ENCODE measurements at places on chromosomes 13 and 19.

DNA sequence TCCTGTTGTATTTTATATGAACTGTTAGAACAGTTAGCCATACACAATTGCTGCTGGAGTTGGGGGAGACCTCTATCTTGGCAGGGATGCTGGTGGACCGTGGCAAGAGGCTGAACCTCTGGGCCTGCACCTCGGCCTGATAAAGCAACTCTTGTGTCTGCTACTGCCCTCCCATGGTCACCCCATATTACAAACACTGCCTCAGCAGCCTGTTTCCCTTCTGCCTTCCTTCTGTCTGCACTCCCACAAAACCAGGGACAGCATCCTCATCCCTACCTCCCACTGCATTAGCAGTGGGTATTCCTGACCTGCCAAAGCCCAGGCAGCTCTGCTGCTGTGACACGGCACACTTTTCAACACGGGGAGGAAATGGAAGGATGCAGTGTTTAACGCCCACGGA lies 456.4 kb downstream of the FGF14 start:
- no peak for DNase-seq

- no peak for DNase-seq
These were observed 48.6 kb downstream of the SCEL start for GRCh38 chr13:77584106-77584505.

GRCh38 chr19:1618157-1619093 lies 13.2 kb upstream of the UQCR11 start:
- no peak for DNase-seq

DNA sequence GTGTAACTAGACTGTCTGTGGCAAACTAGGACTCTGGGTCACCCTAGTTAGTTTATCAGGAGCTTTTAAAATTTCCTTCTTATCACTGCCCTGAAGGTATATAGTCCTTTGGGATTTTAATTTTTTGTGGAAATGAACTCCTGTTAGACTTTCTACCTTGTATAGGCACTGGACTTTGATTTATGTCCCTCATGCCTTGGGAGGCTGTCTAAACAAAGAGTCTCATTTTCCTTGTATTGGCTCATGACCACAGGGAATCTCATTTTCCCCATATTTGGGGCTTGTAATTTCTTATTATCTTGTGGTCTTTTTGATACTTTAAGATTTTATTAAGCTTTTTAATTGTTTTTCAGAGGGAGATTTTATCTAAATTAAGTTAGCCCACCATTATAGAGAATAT lies 21.4 kb downstream of the KCTD4 start:
- DNase-seq: no peak

GRCh38 chr13:74046431-74046830 lies 87.8 kb downstream of the KLF12 start:
- DNase-seq: no peak

- no peak for DNase-seq
These were observed 18.0 kb downstream of the PRAM1 start for GRCh38 chr19:8484331-8484894.

DNA sequence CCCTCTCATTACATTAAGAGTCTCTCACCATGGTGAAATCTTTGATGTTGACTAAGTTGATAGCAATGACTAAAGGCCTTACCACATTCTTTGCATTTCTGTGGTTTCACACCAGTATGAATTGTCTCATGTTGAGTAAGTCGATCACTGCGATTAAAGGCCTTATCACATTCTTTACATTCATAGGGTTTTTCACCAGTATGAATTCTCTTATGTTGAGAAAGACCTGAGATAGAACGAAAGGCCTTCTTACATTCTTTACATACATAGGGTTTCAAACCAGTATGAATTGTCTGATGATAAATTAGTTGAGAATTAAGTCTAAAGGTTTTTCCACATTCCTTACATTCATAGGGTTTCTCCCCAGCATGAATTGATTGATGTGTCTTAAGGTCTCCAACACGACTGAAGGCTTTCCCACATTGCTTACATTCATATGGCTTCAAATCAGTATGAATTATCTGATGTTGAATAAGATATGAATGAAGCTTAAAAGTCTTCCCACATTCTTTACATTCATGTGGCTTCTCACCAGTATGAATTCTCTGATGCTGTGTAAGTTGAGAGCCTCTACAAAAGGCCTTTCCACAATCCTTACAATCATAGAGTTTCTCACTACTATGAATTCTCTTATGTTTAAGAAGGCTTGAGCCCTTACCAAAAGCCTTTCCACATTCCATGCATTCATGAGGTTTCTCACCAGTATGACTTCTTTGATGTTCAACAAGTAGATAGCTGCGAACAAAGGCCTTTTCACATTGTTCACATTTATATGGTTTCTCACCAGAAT lies 45.6 kb downstream of the ZNF283 start:
- no peak for DNase-seq

GRCh38 chr13:40460116-40460515 lies 206.3 kb downstream of the FOXO1 start:
- no peak for DNase-seq

DNA sequence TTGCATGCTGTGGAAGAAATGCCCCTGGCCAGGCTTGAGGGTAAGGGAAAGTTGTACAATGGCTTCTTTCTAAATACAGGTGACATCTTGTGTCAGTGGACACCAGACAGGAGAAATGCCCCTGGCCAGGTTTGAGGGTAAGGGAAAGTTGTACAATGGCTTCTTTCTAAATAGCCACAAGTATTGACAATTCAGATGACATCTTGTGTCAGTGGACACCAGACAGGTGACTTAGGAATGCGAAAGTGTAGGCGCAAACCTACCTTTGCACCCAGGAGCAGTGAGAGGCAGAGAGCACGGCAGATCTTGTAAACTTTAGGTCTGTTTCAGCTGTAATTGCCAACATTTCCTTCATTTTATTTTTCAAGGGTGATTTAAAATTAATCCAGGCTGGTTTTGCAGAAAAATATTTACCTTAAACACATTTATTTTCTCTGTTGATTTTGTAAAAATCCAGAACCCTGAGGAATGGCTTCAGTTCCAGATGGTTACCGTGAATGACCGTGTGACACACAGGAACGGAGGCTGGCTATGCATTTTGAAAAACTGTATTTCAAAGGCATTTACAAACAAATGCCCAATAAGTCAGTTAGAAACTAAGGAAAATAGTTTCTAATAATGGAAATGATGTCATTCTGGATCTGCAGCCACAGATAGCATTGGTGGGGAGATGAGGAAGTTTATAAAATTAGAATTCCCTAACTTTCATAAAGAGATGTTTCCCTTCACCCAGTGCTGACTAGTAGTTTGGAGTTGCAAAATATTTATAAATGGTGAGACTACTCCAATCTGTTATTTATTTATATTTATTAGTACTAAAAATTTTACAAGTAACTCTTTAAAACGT lies 34.9 kb downstream of the TNFSF13B start:
- no peak for DNase-seq

GRCh38 chr13:30421093-30422053 lies 920 bp upstream of the UBE2L5 start:
- DNase-seq: peak; percentile 18

DNA sequence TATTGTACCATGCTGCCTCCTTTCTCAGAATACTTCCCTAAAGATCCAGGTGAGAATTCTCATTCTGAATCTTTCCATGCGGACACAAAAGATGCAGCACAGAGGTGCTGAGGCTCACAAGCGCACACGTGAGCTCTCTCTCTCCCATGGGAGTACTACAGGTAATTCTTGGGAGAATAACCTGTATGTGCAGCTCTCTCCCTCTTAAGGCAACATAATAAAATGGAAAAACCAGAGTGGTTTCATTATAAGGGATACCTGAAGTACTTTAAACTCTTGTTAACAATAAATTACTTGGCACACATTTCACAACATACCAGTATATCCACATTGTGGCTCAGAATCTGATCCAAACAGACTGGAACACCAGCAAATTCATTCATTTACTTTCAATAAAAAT lies 40.4 kb downstream of the INTS6 start:
- no peak for DNase-seq

GRCh38 chr19:43468354-43469159 lies 3.1 kb upstream of the LYPD3 start:
- no peak for DNase-seq

DNA sequence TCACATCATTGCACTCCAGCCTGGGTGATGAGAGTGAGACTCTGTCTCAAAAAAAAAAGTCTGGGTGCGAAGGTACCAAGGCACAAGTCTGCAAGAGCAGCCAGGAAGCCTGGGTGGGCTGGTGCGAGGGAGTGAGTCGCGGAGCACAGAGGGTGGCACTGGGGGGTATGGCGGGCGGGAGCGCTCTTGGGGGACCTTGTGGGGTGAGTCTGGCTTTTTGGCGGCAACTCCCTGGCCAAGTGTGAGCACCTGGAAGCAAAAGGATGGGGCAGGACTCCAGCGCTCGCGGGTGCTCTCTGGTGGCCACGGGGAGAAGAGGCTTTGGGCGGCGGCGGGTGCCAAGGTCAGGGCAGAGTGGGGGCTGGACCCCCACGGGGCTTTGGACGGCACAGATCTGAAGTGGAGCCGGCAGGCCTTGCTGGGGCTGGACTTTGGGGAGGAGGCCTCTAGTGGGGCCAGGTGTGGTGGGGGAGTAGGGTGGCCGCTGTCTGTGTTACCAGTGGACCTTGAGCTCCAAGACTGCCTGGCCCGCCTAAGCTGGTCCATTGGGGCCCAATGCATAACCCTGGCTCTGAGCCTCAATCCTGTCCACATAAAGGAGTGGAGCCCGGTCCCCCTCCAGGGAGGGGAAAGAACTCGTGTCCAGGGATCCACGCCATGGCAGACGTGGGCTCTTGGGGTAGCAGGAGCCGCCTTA lies 1.6 kb downstream of the P2RY11 start:
- DNase-seq: no peak

DNA sequence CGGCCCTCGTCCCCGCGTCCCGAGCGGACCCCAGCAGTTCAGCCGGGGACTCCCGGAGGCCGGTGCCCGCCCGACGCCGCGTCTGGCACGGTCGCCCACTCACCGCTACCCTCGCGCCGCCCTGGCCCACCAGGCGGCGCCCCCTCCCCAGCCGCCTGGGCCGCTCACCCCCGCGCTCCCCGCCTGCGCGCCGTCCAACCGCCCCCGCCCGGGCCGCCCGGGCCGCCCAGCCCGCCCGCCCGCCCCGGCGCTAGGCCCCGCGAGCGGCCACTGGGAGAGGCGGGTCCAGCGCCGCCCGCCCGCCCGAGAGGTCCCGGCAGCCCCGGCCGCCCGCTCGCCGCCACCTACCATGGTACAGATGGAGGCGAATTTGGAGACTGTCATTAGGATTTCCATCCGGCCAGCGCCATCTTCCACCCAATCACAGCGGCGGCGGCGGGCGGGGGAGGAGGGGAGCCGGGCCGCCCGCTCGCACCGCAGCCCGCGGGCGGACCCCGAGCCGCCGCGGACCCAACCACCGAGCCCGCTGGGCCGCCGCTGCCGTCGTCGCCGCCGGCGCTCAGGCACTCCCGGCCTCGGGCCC lies at the start of gene USP12:
TSS of gene USP12 (minus strand) at position 568 of the 583 bp plus-strand sequence. CDS start at position 396, 172 bp downstream.
- peak; percentile 50 for DNase-seq

DNA sequence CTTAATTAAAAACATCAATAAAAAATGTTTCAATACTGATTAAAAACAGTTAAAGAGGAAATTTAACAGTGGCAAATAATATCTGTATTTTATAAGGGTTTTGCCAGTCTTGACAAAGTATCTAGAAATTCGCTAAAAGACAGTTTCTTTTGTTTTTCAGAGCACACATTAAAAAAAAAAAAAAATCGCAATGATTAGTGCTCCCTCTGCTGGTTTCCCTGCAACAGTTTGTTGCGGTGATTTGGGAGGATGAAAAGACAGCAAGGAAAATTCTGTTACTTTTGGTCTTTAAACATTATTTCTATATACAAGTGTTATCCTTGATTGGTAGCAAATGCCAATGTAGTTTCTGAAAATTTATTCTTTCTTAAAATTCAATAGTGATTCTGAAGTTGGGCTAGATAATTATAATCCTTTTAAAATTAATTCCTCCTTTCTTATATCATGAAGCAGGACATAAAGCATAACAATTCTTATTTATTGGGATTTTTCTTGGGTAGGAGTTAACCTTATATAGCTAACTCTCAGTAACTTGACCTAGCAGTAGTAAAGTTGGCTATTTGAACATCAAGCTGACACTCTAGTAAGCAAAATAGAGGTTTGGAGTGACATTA lies 23.1 kb upstream of the SPRY2 start:
- no peak for DNase-seq

DNA sequence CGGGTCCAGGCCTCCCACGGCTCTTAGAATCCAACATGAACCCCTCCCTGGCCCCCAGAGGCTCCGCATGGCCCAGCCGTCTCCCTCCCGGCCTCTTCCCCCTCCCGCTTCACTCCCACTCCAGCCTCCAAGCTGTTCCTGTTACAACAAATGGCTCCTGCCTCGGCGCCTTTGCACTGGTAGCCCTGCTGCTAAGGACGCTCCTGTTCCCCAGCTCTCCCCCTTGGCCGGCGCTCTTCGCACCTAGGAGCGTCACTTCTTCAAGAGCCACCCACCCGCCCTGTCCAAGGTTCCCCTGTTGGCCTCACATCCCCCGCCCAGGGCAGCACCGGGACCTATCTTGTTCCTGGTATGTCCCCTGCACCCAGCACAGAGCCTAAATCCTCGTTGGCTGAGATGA lies 9.4 kb downstream of the CCDC124 start:
- DNase-seq: no peak

GRCh38 chr13:104024416-104025170 lies 958.4 kb upstream of the SLC10A2 start:
- DNase-seq: no peak

- DNase-seq: no peak
These were observed 24.1 kb downstream of the MICU2 start for GRCh38 chr13:21579754-21580316.

DNA sequence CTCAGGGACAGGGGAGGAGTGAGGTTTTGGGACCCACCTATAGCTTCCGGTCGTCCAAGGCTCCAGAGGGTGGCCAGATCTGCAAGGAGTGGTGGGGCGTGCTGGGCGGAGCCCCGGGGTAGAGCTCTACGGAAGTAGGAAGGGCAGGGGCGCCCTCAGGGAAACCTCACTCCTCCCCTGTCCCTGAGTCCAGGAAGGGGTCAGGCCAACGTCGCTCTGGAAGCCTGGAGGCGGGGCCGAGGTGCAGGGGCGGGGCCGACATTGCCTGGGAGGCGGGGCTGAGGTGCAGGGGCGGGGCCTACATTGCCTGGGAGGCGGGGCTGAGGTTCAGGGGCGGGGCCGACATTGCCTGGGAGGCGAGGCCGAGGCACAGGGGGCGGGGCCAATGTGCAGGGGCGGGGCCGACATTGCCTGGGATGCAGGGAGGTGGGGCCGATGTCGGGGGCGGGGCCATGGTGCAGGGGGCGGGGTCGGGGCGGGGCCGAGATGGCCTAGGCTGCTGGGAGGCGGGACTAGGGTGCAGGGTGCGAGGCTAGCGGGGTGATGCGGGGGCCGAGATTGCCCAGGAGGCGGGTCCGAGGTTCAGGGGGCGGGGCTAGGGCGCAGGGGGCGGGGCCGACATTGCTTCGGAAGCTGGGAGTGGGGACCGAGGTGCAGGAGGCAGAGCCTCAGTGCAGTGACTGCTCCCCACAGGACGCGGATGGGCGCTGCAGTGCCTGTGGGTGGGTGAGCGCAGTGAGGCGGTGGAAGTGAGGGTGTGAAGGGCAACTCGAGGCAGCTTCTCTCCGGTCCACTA lies 4.9 kb upstream of the PALM start:
- DNase-seq: peak; percentile 52

GRCh38 chr19:18388100-18388959 lies 2.4 kb downstream of the GDF15 start:
- DNase-seq: peak; percentile 56

- no peak for DNase-seq
These were observed 1034.9 kb downstream of the PCDH9 start for GRCh38 chr13:66195238-66195637.
